ENCODE measurements at places on chromosomes 2 and 18.

DNA sequence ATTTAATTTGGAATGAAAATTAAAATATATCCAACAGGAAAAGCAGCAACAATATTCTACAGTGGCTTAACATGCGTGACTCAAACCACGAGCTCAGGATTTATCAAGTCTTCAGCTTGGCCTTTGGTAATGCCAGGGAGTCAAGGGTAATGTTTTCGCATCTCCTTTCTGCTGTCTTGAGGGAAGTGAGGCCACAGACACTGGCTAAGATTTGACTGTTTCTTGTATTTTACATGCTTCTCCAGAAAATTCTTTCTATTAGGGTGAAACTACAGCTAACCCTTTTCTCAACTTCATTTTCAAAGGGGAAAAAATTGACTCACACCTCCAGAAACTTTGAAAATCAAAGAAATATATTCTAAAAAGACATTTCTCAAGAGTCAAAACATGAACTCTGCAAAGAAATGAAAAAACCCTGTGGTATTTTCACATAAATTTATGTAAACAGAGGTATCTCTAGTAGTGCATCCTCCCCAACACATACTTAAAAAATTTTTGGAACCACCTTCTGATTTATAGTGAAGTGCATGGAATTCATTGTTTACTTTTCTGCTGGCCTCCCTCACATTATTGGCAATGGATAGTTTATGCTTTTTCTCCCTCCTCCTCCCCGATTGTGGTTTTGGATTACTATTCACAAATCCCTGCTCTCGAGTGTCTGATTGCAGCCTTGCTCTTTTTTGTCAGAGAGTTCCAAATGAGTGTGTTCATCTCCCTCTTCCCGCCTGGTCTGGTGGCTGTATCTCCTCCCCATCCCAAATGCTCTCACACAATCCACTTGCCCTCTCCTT lies 48.7 kb downstream of the DPP4 start:
- no peak for DNase-seq

DNA sequence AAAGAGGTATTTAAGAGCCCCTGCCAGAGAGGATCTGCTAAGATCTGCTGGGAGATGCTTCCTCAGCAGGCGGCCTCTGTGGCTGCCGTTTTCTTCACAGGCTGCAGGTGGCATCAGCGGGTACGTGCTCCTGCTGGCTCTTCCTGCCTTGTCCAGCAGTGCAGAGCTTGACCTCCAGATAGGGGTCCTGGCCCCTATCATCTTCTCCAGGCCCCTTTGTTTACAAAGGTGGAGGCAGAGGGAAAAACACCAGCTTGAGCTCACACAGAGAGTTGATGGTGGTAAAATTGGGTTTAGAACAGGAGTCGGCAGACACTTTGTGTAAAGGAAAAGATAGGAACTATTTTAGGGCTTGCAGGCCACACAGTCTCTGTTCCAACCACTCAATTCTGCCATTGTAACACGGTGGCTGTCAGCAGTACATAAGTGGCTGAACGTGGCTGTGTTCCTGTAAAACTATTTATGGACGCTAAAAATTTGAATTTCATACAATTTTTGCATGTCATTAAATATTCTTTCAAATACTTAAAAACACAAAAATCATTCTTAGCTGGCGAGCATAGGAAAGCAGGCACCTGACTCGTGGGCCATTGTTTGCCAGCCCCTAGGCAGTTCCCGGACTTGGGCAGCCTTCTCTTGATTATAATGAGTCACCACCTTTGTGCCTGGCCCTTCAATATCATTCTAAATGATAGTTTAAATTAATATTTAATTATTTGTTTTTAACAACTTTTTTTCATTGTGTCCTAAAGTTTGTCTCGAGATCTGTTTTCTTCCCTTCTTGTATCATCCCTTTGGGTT lies 98.2 kb upstream of the B3GNT7 start:
- peak; percentile 58 for DNase-seq

DNA sequence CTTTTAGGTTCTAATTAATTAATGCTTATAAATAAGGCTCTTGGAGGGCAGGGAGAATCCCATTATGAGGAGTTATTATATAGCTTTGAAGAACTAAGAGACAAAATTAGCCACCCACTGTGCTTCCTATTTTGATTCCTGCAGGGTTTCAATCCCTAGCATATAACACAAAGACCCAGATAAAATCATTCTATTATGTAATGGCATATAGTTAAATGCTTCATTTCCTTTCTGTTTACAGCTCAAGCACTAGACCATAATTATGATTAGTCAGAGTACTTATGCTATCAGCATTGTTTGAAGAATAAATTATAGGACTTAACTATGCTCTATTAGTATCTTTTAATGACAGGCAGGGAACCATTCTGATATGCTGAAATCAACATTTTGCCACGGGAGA lies 9.1 kb downstream of the GPR155 start:
- no peak for DNase-seq

DNA sequence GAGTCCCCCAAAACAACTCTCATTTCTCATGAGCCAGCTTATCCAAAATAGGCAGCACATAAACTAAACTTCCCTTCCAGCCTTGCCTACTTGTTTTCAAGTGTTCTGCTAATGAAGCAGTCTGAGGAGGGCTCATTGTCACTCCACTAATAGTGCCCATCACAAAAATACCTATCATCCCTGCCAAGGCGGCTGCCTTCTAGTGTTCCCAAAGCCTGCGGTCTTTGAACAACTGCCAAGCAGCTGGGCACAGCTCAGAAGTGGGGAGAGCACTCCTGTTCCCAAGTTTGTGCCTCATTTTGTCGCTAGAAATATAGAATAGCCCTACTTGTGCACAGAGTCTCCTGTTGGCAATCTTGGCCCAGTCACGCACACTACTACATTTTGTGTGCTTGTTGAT lies 50.3 kb downstream of the DTNA start:
- DNase-seq: no peak

DNA sequence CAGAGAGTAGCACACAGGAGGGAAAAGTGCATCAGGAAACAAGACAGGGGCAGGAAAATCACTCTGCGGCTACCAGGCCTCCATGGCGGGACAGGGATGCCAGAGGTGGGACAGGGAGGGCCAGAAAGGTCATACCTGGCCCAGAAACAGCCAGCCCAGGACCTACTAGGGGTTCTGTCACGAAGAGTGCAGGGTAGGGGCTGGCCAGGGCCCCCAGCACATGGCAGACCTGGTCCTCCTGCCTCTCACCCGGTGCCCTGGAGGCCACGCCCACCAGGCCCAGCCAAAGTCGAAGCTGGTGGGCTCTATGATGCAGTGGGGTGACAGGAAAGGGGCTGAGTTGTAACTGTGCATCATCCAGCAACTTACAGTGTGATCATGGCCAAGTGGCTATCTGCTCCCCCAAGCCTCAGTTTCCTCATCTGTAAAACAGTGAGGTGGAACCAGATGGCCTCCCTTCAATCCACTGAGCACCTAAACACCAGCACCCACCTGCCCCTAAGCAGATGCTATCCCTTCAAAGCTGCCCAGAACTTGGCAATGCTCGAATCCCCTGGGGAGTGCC lies 10.6 kb downstream of the CYP26B1 start:
- no peak for DNase-seq

DNA sequence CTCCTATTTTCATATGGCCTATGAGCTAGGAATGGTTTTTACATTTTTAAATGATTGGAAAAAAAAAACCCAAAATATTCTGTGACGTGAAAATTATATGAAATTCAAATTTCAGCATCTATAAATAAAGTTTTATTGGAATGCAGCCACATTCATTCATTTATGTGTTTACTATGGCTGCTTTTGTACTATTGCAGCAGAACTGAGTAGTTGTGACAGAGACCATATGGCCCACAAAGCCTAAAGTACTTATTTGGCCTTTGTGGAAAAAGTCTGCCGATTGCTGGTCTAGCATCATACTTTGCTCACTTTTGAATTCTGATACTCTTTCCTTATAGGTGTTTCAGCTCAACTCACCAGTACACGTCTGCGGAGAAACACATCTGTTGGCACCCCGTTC lies 39.0 kb downstream of the MYO3B start:
- DNase-seq: no peak

- no peak for DNase-seq
Measured at GRCh38 chr2:23468474-23469141, 83.6 kb downstream of the KLHL29 start.

- no peak for DNase-seq
Measured at GRCh38 chr2:207122651-207123334, 43.0 kb downstream of the KLF7 start.

GRCh38 chr2:109368798-109369197 lies 239.8 kb downstream of the SH3RF3 start:
- DNase-seq: no peak

- DNase-seq: no peak
Measured at GRCh38 chr2:121237336-121237979, 47.5 kb downstream of the TFCP2L1 start.

DNA sequence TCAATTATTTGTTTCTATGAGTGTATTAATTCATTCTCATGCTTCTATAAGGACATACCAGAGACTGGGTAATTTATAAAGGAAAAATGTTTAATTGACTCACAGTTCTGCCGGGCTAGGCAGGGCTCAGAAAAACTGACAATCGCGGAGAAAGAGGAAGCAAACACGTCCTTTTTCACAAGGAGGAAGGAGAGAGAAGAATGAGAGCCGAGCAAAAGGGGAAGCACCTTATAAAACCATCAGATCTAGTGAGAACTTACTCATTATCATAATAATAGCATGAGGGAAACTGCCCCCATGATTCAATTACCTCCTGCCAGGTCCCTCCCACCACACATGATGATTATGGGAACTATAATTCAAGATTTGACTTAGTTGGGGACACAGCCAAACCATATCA lies 294.0 kb downstream of the DSC3 start:
- no peak for DNase-seq

DNA sequence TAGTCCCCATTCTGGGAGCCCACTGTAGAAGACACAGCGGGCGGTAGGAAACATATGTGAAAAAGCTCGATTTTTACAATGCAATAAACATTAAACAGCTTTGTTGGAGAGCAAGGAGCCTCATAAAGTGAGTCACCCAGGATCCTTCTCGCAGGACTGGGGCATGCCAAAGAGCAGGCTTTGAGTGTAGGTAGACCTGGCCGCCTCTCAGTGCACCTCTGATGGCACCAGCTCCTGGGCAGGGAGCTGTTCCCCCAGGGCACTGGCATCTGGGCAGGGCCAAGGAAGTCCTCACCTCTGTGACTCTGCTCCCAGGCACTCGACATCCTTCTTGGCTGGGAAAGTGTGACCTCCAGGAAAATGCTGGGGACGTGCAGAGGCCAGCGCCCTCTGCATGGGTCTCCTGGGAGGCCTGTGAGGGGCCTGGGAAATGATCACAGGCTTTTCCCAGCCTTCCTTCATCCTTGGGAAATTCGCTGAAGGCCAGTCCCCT lies 94.2 kb downstream of the POLR1A start:
- DNase-seq: peak; percentile 29

DNA sequence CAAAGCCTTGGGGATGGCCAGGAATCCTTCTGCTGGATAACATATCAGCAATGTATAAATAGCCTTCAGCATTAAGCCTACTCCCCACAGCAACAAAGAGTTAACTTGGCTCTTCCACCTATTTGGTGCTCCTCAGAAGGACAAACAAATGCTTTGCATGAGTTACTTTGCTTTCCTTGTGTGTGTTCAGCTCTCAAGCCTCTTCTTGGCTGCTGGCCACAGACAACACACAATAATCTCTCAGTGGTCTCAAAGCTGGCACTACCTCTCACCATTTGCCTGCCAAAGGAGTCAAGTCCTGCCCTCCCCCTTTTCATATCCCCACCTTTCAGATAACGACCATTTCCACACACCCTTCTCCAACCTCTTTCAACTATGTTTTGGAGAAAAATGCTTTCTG lies 17.5 kb downstream of the FTCDNL1 start:
- DNase-seq: no peak

DNA sequence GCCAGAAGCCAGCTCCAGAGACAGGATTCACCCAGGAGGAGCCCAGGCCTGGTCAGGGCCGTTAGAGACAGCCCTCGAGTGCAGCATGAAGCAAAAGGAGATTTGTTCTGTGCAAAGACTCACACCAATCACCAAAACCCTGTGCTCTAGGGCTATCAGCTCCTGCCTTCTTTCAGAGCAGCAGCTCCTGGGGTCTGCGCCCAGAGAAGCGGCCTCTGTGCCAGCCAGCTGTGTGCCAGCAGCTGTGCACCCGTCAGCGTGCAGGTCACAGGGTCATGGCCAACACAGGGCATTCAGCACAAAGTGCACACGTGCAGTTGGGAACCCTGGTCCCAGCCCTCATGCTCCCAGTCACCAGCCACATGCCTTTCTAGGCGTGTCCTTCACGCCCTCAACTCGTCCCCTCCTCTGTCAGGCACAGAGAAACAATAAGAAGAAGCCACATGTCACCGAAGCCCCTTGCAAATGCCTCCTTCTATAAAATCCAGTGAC lies 49.3 kb downstream of the ZNF516 start:
- no peak for DNase-seq

DNA sequence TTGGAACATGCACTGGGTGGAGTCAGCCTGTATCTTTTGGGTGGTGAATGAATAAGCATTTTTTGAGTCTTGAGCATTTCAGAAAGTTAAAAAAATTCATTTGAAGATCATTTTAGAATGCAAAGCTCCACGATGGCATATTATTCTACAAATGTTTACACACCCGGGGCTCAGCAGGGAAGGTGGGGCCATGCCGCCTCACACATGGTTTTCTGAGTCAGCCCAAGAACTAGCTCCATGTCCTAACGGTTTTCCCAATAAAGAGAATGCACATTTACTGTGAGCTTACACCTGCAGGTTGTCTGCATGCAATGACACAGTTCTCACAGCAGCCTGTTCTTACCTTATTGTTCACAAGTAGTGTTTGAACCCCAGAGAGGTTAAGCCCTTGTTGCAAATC lies 670.3 kb downstream of the GALR1 start:
- DNase-seq: no peak

GRCh38 chr18:45901654-45902210 lies 65.4 kb downstream of the EPG5 start:
- no peak for DNase-seq

GRCh38 chr2:228257379-228257778 lies 75.9 kb upstream of the SPHKAP start:
- no peak for DNase-seq

DNA sequence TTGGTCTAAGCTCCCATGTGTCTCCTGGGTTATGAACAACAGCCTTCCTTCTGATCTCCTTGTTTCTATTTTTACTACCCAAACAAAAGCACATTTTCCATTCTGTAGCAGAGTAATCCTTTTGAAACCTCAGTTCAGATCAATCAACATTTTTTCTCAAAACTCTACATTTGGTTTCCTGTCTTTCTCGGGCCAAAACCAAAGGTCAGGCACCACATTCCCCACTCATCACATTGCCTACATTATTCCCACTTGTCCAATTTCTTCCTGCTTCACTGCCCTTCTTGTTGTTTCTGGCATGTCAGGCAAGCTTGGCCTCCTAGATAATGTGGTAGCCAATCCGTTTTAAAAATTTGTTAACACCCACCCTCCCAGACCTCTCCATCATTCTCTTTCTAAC lies 196.8 kb downstream of the PPP1R1C start:
- DNase-seq: no peak

- DNase-seq: no peak
Measured at GRCh38 chr2:70842401-70842800, 6.8 kb upstream of the CD207 start.

- no peak for DNase-seq
Measured at GRCh38 chr2:238102865-238103264, 2.7 kb downstream of the ESPNL start.
